ENCODE measurements at places on chromosomes 7 and 10.

DNA sequence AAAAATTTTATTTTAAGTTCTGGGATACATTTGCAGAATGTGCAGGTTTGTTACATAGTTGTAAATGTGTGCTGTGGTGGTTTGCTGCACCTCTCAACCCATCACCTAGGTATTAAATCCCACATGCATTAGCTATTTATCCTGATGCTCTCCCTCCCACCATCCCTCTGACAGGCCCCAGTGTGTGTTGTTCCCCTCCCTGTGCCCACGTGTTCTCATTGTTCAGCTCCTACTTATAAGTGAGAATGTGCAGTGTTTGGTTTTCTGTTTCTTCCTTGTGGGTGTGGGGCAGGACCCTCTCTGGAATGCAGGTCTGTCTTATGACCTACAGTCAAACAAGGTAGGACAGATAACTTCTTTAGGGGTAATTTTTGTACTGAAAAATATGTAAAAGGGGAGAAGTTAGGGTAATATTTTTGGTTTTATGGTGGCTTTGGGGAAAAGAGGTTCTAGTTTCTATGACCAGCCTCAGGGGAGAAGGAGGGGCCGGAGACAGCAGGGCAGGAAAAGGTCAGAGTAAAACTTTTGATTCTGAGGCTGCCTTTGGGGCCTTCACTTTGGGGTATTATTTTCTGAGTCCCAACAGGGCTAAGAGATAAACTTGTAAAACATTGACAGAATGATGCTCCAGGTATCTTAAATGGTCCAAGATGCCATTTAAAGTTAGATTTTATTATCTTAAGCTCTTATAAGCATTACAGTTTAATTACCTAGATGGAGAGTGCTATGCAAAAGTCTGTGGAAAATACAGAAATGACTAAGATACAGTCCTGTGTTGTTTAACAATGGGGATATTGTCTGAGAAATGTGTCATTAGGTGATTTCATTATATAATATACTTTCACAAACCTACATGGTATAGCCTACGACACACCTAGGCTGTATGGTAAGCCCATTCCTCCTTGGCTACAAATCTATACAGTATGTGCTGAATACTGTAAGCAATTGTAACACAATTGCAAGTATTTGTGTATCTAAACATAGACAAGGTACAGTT, 354.8 kb downstream of the ABCA13 start:
- DNase-seq, result no peak

DNA sequence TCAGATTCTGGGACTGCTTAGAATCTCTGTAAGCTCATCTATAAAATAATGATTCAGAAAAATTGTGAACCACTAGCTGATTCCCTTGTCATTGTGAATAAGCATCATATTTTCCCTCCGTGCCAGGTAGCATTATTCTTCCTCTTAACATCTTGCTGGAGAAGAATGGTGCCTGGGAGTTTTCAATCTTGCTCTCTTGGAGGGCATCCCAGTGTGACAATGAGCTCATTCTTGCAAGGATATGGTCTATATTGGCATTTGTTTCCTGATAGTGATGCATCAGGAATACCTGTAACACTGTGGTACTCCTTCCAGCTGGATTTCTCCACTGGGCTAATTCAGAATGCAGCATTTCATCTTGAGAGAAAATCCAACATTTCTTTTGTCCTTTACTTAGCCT, 126.4 kb upstream of the ITGB1 start:
- DNase-seq, result no peak

GRCh38 chr7:69564454-69565417, 33.5 kb upstream of the AUTS2 start:
- no peak for DNase-seq

GRCh38 chr10:80900661-80901060, 363.0 kb downstream of the SH2D4B start:
- no peak for DNase-seq

GRCh38 chr10:85645053-85645452, 721.5 kb downstream of the GRID1 start:
- DNase-seq, result no peak

DNA sequence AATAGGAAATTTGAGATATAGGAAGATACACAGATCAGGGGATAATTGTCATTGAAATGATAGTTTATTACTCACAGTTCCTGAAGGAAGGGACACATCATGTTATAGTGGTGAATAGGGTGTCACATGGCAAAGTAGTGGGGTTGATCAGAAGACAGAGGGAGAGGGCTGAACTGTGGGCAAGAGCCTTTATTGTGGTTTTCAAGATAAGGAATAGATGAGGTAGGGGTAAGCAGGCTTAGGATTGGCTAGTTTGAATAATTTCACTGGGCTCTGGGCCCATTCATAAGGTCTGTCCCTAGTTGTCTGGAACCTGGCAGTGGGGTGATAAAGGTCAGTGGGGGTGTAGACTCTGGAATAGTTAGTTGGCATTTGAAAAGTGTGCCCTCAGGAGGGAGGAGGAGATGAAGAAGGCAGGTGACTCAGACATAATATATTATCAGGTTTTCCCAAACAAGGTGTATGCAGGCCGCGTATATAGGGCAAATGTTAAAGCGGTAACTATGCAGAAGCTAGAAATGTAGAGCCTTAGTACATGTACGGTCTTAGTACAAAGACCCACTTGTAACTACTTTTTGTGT, 18.5 kb downstream of the FGL2 start:
- no peak for DNase-seq

DNA sequence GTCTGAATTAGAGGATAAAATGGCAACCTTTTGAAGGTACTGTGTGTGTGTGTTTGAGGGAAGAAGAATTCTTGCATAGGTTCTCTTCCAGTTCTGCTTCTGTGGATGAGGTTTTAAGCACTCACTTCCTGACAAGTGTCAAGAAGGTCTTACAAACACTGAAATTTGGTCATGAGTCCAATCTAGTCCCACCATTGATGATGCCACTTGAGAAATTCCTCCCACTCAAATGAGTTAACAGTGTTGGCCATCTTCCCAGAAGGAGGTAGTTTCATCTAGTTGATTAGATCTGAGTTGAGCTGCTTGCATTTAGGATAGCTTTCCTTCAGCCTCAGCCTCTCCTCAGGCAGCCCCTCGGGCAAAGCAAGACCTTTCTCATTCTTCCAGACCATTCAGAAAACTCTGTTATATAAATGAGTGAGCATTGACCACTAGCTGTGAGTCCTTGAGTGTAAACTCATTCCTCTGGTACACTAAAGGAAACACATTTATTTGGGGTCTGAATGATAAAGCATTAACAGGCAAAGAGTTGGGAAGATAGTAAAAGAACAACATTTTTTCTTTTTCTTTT, 189.5 kb downstream of the TRIL start:
- no peak for DNase-seq

DNA sequence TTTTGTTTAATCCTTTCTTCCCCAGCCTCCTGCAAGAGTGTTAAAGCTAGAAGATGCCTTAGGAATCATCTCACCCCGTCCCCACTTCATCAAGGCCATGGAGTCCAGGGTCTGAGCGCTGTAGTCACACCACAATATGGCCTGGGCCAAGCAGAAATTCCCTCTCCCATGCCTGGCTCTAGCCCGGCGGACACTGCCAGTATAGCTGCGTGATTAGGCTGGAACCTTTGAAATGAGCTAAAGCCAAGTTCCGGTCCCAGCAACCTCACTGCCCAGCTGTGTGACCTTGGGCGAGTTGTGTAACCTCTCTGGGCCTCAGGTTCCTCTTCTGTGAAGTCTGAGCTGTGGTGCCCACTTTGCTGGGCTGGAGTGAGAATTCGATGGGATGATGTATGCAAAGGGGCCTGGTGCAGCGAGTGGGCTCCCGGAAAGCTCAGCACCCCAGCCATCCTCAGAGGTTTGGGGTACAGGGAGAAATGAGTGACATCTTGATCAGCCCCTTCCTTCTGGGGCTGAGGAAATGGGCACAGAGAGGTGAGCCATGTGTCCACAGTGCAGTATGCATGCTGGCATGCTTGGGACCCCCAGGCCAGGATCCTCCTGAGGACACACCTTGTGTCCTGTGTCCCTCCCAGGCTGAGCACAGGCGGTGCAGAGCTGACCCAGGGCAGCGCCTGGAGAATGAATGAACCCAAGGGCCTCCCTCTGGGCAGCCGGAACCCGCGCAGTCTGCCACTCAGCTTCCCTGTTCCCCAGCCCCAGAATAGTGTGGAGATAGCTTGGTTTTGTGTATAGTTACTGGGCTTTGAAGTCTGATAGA, 118.6 kb downstream of the ZMIZ1 start:
- no peak for DNase-seq

DNA sequence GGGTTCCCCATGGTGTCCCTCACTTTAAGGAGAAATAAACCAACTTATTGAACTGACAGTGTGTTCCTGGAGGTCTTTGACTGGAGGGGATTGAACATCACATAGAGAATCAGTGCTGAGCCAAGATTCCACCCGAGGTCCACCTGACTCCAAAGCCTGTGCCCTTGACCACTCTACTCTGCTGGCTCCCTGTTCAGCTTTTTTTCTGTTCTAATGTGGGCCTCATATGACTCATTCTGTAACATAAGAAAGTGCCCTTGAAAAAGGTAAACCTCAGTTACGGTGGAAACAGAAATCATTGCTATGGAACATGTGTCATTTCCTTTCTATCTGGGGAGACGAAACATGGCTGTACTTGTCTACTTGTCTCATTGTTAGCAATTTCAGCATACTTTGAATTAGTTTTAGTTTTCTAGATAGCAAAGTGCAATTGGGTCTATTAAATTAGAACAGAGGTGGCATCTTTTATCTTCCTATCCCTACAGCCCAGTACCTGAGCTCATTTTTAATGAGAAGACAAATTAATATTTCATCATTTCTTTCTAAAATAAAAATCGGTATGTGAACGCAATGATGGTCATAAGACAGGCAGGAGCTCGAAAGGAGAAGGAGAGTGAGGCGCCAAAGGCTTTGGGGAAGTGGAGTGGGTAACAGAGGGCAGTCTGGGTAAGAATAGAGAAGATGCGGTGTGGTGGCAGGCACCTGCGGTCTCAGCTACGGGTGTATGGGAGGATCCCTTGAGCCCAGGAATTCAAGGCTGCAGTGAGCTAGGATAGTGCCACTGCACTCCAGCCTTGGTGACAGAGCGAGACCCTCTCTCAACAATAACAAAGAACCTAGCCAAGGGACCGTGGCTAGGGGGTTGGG, 1.5 kb downstream of the GSDME start:
- DNase-seq, result no peak

- no peak for DNase-seq
Measured at GRCh38 chr10:89600041-89600440, 45.0 kb downstream of the PANK1 start.

- DNase-seq, result no peak
Measured at GRCh38 chr10:114276671-114277070, 37.6 kb downstream of the VWA2 start.

DNA sequence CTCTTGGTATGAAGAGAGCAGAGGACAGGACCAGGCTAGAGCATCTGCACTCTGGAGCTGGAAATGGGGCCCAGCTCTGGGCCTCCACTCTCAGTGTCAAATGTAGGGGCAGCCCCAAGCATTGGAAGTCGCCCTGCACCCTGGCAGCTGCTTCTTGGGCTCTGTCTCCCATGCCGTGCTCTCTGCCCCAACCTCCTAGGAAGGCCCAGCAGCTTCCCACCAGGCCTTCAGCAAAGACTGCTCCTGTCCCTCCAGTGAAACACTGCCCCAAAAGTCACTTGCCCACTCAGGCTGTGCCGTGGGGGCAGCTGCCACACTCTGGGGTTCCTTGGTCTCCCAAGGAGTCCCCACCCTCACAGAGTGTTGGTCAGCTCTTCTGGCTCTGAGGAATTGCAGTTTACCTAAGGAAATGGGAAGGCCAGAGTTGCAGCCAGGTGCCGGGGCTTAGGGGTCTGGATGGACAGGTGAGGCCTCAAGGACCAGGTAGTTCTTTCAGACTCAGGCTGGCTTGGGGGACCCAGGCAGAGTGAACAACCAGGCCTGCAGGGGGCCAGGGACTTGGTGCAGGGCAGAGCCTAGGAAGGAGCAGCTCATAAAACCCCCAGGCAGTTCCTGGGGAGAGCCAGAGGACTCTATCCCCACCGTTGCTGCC, 9.4 kb upstream of the OPN4 start:
- DNase-seq, result no peak

DNA sequence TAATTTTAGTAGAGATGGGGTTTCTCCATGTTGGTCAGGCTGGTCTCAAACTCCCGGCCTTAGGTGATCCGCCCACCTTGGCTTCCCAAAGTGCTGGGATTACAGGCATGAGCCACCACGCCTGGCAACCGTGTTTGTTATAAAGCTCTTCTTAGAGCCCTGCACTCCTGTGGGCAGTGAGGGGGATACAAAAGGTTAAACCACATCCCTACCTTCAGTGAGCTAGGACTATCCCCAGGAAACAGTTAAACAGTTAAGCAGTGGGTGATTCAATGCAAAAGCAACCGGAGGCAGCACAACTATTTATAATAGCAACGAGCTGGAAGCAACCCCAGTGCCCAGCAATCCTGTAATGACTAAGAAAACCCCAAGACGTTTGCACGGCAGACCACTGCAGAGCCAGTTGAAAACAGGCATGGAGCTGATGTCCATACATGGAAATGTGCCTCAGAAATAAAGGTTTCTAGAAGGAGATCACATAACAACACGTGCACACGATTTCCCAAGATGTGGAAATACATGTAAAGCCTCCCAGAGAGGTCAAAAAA, 107.2 kb upstream of the LYZL2 start:
- DNase-seq, result no peak

- no peak for DNase-seq
Measured at GRCh38 chr10:5293691-5294550, 70.8 kb upstream of the UCN3 start.

DNA sequence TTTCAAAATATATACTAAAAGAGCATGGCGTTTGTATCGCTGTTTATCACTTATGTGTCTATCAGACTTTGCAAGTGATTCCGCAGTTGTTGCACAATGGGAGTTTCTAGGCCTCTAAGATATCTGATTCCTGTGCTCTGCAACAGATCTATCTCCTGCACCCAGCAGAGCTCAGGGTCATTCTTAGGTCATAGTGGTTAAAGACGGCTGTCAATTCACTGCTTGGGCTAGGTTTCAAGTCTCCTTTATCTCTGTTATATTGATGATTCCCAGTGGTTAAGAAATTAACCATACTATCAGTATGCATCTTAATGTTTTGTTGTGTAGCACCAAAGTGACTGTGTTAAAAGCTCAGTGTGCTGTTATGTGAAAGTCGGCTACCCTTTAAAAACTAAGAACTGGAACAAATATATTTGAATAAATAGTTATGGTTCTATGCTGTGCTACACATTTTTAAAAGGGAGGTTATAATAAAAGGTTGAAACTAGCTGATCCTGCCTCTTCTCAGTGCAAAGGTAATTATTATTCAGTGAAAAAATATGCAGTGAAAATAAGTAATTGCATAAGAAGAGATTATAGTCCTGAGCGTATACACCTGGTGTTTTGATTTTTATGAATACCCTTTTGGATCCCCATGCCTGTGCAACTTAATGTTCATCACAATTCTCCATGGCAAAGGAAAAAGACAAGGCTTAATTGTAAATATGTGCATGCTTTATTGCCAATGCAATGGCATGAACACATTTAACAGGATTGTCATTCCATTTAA, 24.0 kb downstream of the HOXA1 start:
- no peak for DNase-seq

- DNase-seq, result no peak
Measured at GRCh38 chr7:39421661-39422060, 144.5 kb upstream of the YAE1 start.

DNA sequence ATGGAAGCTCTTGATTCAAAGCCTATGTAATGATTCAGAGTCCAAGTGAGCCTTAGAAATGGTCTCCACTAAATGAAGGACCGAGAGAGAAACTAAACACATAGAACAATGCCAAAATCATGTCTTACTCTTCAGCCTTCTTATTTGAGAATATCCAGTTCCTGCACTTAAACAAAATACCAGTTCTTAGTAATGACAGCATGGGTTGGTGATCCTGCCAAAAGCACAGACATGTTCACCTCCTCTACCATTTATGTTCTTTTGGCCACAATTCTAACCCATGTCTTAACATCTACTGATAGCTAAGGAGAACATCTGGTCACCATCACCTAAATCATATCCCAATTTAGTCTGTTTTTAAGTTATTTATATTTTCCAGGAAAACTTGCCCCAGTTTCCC, 239.6 kb upstream of the PTN start:
- no peak for DNase-seq
